H1 (cell line): ENCODE measurements at places on chromosomes 7 and 10. TPM values are rescaled to one million over a fixed set of nuclear protein-coding genes. Genes with fewer than 3 reads are reported as not detected.

DNA sequence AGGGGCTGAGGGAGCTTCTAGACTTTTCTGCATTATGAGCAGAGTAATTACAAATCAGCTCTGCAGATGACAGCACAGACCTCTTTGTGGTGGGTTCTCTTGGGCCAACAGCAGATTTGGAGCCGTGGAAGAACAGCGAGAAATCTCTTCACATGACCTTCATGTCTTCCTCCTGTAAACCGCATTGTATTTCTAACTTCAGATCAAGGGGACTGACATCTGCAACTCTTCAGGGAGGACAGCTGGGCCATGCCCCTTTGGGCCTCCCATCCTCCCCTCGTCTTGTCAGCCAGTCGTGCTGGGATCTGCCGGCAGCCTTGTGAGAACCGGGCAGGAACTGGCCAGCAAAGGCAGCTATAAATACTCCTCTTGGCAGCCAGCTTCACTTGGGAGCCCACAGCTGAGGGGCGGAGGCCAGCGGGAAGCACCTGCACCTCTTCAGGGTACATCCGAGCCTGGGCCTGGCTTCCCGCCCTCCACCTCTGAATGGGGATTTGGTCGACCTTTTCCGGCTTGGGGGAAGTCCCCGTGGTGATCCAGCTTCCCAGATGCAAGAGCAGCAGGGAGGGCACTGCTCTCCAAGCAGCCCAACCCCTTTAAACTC, 54.7 kb downstream of the STEAP1B start:
- DNase-seq = no peak

DNA sequence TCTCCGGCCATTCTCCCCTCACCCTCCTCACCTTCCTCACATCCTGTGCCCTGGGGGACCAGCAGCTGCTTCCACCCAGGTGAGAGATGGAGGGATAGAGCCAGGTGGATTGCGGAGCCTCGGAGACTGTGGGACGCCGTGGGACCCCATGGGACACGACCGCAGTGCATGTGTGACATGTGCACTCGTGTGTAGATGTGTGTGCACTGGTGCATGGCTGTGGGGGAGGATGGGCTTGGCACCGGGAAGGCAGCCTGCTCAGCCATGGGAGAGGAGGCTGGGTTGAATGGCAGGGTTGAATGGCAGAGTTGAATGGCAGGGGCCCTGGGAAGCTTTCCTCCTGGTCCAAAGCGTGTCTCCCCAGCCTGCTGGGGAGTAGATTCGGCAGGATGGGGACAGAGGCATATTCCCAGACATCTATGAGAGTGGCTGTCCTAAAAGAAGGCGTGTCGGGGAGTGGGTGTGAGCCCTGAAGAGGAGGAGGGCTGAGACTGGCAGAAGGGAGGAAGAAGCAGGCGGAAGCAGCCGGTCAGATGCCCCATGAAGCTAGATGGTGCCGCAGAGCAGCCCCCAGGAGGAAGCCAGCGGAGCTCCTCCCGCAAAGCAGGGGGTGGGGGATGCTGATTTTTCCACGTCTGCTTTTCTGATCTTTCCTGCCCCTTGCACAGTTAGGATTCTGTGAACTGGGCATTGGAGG, 815 bp downstream of the GIMAP8 start:
- DNase-seq = no peak

Gene CCDC7
- 0.46 and 0.74 TPM in 2 replicates for total RNA-seq

GRCh38 chr10:2978574-2979273, 88.6 kb upstream of the PFKP start:
- DNase-seq = no peak

GRCh38 chr10:127245456-127245855, 49.1 kb upstream of the INSYN2A start:
- no peak for DNase-seq

DNA sequence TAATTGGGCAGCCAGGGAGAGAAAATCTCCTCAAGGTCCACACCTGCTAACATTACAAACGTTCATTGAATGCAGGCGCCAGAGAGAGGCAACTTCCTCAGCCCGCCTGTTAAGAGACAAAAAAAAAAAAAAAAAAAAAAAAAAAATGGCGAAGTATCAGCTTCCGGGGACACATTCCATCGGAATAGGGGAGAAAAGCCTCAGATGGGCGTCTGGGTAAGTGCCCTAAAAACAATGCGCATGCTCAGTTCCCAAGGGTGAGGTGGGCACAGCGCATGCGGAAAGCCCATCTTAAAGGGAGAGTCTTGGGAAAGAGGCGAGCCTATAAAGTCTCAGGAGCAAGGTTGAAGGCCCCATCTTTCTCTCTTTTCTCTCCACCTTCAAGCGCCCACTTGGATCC, 1139.7 kb upstream of the CELF2 start:
- DNase-seq = no peak

GRCh38 chr7:67566101-67566500, 569.5 kb downstream of the TYW1 start:
- DNase-seq = no peak

Gene HTRA1
- 15.8 and 16.5 TPM in 2 replicates for total RNA-seq

Gene GJD4
- not detected in 2 replicates for total RNA-seq

GRCh38 chr7:18623389-18623788, 127.8 kb downstream of the HDAC9 start:
- DNase-seq = no peak

Gene HYAL4
- not detected in 2 replicates for total RNA-seq

DNA sequence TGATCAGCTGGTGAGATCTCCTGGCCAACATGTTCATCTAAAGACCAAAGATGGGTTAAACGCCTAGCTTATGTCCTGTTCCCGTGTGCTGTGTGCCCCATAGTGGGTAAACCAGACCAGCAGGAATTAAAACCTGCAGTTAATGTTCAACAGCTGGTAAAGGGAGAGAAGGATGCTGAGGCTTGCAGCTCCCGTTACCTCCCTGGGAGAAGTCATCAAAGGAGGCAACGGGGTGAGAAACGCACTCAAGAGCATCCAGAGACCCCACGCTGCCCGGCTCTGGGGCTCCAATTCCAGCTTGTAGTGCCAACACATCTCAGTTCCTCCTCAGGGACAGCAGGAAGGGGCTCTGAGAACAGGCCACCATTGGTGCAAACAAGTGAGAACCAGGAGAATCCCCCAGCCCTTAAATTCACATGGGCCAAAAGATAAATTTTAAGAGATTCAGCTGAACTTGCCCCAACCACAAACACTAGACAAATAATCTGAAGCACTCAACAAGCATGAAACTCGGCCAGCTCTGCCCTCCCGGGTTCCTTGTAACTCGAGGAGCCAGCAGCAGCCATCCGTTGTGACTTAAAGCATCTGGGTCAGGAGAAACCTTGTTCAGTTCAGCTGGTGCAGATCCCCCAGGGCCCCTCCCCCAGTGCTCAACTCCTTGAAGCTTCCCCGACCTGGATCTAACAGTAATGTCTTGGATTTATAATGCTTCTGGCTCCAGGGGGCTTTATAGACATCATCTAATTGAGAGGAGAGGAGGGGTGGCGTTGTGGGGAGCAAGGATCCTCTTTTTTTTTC, 29.4 kb downstream of the FAM241B start:
- no peak for DNase-seq

Gene FAM25A
- total RNA-seq = not detected in 2 replicates

Gene HHEX
- 1.5 and 1.7 TPM in 2 replicates for total RNA-seq

- no peak for DNase-seq
Measured at GRCh38 chr10:6200734-6201515, 1.8 kb upstream of the PFKFB3 start.

DNA sequence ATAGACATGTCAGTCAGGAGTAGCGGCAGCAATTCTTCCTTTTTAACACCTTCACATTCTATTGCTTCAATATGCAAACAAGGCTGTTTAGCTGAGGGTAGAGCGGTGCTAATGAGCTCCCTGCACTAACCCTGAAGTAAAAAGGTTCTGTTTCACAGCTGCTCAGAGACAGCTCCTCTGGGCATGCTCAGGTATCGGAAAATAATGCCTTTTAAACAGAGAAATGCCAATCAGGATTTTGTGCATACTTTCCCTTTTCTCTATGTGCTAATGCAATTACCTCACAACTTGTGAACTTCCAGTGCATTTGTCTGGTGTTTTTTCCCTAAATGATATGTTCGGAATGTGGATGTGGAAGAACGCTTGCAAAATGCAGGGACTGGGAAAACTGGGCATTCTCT, 307.7 kb upstream of the FZD8 start:
- peak; percentile 7 for DNase-seq

GRCh38 chr7:75631711-75632110, 107.0 kb downstream of the HIP1 start:
- DNase-seq = no peak

Gene NDUFB8
- 175 and 189 TPM in 2 replicates for total RNA-seq

Gene PAX4
- total RNA-seq = not detected in 2 replicates

Gene BTBD16
- total RNA-seq = not detected in 2 replicates

Gene SPDYE2B
- total RNA-seq = not detected in 2 replicates

GRCh38 chr10:28982974-28983373, 305.7 kb downstream of the BAMBI start:
- no peak for DNase-seq

Gene TRPV6
- total RNA-seq = 0.48 and 0.52 TPM in 2 replicates

- no peak for DNase-seq
Measured at GRCh38 chr7:112882511-112882910, 92.3 kb upstream of the TMEM168 start.

GRCh38 chr10:124016804-124017375, 76.5 kb downstream of the CHST15 start:
- DNase-seq = no peak

DNA sequence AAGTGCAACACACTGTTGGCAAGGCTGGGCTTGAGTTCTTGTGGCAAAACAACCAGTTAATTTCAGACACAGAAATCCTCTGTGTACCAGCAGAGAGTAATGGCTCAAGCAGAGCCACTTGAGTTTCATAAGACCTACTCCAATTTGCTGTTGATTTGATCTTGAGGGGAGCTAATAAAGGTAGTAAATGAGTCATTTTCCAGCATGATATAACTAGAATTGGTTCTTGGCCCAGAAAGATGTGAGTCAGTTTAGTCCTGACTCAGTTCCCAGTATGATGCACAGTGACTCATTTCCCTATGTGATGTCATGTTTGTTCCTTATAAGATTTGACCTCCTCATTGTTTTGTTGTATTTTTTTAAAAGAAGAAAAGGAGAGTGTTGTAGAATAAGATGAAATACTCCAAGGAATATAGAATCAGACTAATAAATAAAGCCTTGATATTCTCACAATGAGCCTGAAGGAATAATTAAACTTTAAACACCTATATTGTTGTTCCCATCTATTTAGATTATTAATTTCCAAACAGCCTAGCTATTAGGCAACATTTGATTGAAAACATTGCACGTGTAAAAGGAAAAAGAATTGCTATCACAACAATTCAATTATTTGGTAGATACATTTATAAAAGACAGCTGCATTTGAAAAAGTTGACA, 186.2 kb downstream of the REEP3 start:
- DNase-seq = no peak

Gene CAV2
- 4.7 and 6.4 TPM in 2 replicates for total RNA-seq

Gene RARRES2
- total RNA-seq = 254 and 264 TPM in 2 replicates

DNA sequence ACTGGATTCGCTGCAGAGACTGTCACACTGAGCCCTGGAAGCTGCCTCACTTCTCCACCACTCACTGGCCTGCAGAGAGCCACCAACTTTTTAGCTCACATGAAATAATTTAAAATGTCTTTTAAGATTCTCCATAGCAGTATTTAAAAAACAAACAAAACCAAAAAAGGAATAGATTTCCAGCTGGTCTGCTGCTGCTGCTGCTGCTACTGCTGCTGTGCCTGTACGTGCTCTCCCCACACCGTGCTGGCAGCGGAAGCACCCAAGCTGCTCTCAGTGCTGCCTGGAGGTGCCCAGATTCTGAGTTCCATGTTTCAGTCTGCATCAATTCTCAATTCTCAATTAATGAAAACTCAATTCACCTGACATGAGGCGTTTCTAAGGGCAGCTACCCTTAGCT, 146.0 kb downstream of the USP6NL start:
- DNase-seq = no peak

DNA sequence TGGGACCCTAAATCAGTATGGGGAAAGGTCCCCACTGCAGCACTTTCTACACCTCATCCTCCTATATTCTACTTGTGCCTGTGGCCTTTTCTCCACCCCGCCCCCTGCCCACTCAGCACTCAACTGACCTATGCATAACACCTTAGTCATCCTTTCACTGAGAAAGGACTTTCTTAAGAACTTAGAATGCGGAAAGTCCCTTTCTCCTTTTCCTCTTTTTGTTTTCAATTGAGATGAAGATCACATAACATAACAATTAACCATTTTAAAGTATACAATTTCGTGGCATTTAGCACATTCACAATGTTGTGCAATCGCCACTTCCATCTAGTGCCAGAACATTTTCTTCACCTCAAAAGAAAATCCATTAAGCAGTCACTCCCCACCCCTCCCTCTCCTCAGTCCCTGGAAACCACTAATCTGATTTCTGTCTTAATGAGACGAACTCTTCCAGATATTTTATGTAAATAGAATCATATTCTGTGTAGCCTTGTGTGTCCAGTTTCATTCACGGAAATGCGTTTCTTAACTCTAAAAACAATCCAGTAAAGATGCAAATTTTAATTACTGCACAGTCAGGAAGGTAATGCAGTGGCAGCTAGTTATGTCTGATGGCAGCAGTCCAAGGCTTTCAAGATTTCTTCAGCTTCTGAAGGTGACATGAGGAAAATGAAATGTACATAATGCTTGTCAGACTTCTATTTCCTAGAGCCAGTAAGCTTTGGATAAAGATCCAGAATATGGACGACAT, 41.7 kb downstream of the FAS start:
- no peak for DNase-seq

DNA sequence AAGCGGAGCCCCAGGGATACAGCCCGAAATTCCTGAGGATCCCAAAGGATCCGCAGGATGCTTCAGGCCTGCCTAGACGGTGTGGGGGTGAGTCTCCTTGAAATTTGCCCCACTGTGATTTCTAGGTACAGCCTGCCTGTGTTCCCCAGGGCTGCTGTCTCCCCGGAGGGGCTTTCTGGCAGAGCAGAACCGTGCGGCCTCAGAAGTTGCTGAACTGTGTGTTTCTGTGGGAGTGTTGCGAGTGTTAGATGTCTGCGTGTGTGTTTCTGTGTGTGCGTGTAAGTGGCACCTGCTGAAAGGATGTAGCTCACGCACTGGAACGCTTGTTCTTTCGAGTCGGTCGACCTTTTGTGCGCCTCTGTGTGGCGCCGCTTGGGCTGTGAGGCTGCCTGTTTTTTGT, 27.8 kb upstream of the ZNF273 start:
- no peak for DNase-seq

DNA sequence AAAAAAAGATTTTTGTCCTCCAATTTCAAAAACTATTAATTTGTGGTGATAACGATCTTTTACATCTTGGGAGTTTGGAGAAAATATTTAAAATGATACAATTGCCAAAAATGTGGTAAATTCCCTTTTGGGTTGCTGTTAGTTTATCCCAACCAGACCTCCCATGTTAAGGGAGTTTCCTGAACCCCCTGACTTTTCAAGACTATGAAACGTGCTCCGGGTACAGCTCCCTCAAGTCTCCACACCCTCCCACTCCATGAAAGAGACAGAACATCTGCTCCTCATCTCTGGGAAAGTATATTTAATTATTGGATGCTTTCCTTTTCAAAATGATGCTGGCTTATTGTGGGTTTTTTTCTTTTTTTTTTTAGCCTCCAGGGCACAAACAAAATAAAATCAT, 534.6 kb upstream of the NRP1 start:
- DNase-seq = no peak

- DNase-seq = no peak
Measured at GRCh38 chr10:9294132-9294663, 1239.7 kb downstream of the GATA3 start.

GRCh38 chr10:33151344-33151864, 183.1 kb downstream of the NRP1 start:
- no peak for DNase-seq

GRCh38 chr10:30736685-30737232, 107.2 kb upstream of the LYZL2 start:
- no peak for DNase-seq

Gene LAMB1
- 37.2 and 38.5 TPM in 2 replicates for total RNA-seq

- DNase-seq = no peak
Measured at GRCh38 chr10:20601941-20602461, 295.1 kb downstream of the NEBL start.
